Trophoblast cell (in vitro differentiated cells and primary cell): ENCODE measurements at places on chromosomes 4 and X.

DNA sequence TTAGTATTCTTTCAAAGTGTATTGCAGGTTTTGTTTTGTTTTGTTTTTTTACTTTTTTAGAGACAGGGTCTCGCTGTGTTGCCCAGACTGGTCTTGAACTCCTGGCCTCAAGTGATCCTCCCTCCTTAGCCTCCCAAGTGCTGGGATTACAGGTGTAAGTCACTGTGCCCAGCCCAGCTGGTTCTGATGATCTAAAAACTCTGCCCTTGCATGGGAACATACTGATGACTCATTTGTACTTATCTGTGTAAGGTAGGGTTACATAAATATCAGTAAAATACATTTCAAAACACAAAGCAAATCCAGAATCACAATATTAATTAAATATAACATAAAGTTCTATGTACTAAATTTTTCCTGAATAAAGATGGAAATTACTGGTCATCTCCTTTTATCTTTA, 7.4 kb upstream of the SLC9B1 start:
- no peaks in the 10 kb centered on the region for H3K27me3 ChIP-seq
- no peaks in the 10 kb centered on the region for H3K36me3 ChIP-seq
- H3K4me1 ChIP-seq = no peaks in the 10 kb centered on the region
- DNase-seq = no peak
- no peak overlapping the region for H3K27ac ChIP-seq

DNA sequence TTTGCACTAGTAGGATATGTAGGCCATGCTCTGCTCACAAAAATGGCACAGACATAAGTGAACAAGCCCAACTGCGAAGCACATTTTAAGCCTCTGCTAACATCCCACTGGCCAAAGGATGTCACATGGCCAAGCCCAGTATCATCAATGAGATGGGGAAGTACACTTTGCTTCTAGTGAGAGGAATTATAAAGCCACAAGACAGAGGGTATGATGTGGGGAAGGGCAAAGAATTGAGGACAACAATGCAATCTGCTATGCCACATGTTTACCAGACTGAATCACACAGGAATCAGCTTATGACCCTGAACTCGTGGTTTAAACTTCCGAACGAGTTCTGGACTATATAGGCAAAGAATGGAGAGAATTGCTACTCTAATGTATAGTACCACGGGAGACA, 39.1 kb downstream of the SUPT20HL1 start:
- H3K27me3 ChIP-seq = no peaks in the 10 kb centered on the region
- no peaks in the 10 kb centered on the region for H3K36me3 ChIP-seq
- no peaks in the 10 kb centered on the region for H3K4me1 ChIP-seq
- no peak overlapping the region for H3K4me3 ChIP-seq
- DNase-seq = no peak

DNA sequence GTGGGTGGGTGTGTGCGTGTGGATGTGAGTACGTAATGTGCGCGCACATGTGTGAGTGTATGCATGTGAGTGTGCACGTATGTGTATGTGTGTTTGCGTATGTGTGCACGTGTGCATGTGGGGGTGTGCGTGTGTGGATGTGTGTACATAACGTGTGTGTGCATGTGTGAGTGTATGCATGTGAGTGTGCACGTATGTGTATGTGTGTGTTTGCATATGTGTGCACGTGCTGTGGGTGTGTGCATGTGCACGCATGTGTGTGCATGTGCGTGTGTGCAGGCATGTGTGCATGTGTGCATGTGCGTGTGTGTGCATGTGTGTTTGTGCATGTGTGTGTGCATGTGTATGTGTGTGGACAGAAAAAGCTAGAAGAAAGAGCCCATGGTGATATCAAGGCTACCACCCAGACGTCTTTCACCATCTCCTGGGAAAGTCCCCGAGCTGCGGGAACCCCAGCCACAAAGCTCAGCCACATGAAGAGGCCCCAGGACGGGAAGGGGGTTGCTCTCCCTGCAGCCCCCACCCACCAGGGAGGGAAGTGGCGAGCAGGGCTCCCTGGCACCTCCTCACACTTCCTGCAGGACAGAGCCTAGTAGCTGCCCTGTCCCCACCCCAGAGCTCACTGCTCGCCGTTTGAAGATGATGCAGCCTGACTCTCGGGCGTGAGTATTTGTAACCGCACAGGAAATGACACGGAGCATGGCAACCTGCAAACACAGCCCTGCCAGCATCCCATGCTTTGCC, 108.3 kb downstream of the DCTD start:
- H3K27ac ChIP-seq = no peak overlapping the region
- DNase-seq = no peak
- H3K4me1 ChIP-seq = no peaks in the 10 kb centered on the region
- H3K36me3 ChIP-seq = peaks cover 2% of the 10 kb centered on the region
- H3K27me3 ChIP-seq = no peaks in the 10 kb centered on the region
- H3K4me3 ChIP-seq = peak overlapping the region; percentile 46

DNA sequence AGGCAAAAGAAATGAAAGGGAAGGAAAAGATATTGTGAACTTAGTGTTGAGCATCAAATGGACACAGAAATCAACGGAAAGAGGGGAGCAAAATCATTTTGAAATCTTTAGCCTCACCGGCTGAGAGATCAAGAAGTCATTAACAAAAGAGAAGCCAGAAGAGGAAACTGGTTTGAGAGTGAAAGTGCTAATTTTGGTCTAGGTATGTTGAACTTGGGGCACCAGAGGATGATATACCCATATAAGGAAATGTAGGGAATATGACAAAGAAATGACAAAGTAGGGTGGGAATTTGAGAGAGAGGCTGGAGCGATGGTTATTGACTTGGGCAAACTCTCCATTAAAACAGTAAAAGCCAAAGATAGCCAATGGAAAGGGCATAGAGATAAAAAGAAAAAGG, 183.4 kb upstream of the ATOH1 start:
- DNase-seq = no peak
- H3K4me1 ChIP-seq = no peaks in the 10 kb centered on the region
- H3K36me3 ChIP-seq = no peaks in the 10 kb centered on the region
- H3K27ac ChIP-seq = no peak overlapping the region
- H3K27me3 ChIP-seq = no peaks in the 10 kb centered on the region

- no peak overlapping the region for H3K4me3 ChIP-seq
- H3K27ac ChIP-seq = no peak overlapping the region
- H3K4me1 ChIP-seq = peaks cover 5% of the 10 kb centered on the region
- H3K36me3 ChIP-seq = peaks cover 22% of the 10 kb centered on the region
Measured at GRCh38 chr4:168920441-168921065, 89.5 kb downstream of the CBR4 start.

- H3K36me3 ChIP-seq = no peaks in the 10 kb centered on the region
- H3K27ac ChIP-seq = no peak overlapping the region
- peaks cover under 1% of the 10 kb centered on the region for H3K4me1 ChIP-seq
- no peak for DNase-seq
- no peaks in the 10 kb centered on the region for H3K27me3 ChIP-seq
- H3K4me3 ChIP-seq = peak overlapping the region; percentile 44
Measured at GRCh38 chr4:152028131-152028530, 267.3 kb upstream of the GATB start.
